Substantia nigra (tissue), 51 donors: ENCODE measurements at places on chromosomes 13 and 19.

DNA sequence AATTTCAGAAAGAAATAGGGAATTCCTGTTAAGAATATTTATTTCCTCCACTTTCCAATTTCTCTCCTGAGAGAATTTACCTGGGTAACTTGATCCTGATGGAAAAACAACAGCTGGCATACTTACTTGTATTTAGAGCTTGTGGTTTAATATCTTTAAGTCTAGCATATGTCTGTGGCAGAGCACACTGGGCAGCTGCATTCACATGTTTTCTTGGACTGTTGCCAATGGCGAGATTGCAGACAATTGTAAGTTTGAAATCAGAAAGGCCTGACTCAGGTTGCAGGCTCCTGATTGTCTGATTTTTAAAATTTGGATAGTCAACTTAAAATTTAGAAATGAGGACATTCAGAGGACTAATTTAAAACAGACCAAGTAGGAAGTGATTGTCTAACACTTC, 66.9 kb downstream of the NHLRC3 start:
- no peak for DNase-seq

DNA sequence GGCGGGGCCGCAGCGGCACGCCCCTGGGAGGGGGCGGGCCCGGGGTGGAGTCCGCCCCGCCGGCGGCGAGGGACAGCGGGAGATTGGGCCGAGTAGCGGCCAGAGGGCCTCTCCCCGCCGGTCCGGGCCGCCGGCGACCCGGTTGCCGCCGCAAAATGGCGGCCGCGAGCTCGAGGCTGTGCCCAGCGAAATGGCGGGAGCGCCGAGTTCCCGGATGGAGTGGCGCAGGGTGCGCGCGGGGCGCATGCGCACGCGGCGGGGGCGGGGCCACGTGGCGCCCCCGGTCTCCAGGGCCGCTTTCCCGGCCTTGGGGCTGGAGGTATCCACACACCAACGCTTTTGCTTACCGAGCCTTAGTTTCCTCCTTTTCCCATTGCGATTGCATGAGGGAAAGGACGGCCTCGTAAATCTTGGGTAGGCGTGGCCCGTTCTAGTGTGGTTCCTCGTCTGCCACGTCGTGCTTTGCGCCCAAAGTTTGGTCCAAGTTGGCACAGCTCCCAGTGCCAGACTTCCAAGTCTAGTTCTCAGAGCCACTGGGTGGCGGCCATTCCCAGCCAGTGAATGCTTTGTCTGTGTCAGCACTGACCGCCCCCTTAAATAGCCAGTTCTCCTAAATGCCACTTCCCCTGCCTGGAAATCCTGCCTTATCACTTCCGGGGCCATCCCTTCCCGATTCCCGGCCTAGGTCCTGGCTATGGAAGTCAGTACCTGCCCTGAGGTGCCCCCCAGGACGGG, 513 bp downstream of the CIRBP start:
- DNase-seq = peak; percentile 85

GRCh38 chr13:73499695-73500094, 440.9 kb downstream of the KLF5 start:
- no peak for DNase-seq

- DNase-seq = no peak
These were observed 11.3 kb upstream of the RFC3 start for GRCh38 chr13:33806470-33807248.

DNA sequence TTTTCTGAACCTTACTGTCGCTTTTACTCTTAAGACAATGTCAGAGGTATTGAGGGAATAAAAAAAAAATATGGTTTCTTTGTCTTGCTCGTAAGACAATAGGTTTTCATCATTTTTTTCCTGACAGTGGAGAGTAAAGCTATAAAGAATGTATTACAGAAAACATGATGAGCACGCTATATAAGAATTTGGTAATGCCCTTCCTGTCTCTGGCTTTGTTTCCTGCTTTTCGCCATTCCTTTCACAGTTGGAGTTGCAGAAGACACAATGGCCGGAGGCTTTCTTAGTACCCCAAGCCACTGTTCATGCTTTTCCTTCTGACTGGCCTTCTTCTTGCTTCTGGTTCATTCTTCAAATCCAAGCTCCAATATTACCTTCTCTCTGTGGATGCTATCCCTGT, 101.0 kb upstream of the DACH1 start:
- DNase-seq = no peak

DNA sequence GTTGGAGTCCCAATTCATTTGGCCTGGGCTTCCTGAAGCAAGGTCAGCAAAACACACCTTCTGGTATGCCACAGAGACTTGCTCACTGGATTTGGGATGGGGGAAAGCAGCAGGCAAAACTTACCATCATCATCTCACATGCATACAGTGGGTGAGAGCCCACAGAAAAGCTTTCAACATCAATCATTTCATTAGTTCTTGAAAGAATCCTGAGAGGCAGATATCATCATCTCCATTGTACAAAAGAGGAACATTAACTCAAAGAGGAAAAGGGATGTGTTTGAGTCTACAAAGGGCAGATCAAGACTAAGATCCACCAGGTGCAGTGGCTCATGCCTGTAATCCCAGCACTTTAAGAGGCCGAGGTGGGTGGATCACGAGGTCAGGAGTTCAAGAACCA, 6.4 kb downstream of the WDR87 start:
- no peak for DNase-seq

GRCh38 chr13:42883142-42883541, 101.8 kb downstream of the FAM216B start:
- DNase-seq = no peak

DNA sequence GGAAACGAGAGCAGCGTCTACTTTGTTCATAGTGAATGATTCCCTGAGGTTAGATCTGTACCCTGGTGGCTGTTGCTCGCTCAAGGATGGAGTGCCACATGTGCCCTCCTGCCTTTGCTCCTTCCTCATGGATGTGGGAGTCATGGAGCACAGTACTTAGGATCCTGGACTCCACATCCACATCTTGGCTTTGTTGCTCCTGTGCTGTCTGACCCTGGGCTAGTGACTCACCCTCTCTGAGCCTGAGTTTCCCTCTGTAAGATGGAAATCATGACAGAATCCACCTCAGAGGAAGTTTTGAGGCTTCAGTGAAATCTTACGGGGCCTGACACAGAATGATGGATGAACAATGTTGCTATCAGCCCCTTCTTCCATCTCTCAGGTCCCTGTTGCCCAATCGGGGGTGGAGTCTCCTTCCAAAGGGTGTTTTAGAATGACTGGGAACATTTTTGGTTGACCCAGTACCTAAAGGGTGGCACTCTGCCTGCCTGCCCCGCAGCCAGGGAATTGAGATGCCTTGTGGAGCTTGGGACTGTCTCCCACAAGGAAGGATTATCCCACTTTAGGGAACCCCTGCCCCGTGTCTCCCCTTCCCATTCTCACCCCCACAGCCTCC, 9.8 kb upstream of the TIMM50 start:
- no peak for DNase-seq

DNA sequence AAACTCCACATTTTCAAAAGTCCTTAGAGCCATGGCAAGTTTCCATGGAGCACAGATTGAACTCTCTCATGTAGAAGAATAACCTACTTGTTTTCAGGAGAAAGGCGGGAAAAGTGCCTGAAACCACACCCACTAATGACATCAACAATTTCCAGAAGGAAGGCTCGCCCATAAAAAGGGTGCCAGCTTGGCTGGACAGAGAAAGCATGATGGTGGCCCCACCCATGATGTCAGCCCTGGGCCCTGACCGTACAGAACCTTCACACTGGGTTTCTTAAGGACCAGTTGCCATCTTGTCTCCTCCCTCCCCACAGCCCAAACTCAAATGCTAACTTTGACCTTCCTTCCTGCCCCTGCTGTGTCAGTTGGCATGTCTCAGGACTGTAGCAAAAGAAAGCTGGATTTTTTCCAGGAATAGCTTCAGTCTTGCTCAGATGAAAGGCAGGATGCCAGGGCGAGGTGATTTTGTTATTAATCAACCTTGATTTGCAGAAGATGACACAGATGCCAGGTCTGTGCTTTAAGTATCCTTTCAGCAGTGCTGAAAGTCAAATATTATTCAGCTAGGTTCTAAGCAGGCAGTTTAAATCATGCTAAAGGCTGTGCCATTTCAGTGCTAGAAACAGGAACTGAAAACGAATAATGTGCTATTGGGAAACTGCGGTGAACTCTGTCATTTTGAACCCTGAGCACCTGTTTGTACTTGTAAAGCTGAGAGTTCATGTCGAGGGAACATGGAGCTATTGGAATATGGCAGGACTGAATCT, 89.5 kb upstream of the RFC3 start:
- no peak for DNase-seq

GRCh38 chr13:19957320-19958154, 990 bp upstream of the ZMYM2 start:
- DNase-seq = peak; percentile 70

DNA sequence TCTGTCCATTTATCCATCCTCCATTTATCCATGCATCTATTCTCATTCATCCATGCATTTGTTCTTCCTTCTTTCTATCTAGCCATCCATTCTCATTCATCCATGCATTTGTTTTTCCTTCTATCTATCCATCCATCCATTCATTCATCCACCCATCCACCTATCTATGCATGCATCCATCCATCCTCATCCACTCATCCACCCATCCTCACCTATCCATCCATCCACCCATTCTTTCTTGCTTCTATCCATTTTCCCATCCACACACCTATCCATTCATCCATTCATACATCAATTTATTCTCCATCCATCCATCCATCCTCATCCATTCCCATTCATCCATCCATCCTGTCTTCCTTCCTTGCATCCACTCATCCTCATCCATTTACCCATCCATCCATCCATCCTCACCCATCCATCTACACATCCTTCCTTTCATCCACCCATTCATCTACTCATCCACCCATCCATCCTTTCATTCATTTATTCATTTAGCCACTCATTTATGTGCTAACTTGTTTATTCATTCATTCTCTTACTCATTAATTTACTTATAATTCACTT, 20.3 kb downstream of the ACTL9 start:
- no peak for DNase-seq
